ENCODE measurements at places on chromosomes 12 and 14.

- no peak for DNase-seq
Measured at GRCh38 chr14:76968621-76969063, 59.9 kb downstream of the IRF2BPL start.

DNA sequence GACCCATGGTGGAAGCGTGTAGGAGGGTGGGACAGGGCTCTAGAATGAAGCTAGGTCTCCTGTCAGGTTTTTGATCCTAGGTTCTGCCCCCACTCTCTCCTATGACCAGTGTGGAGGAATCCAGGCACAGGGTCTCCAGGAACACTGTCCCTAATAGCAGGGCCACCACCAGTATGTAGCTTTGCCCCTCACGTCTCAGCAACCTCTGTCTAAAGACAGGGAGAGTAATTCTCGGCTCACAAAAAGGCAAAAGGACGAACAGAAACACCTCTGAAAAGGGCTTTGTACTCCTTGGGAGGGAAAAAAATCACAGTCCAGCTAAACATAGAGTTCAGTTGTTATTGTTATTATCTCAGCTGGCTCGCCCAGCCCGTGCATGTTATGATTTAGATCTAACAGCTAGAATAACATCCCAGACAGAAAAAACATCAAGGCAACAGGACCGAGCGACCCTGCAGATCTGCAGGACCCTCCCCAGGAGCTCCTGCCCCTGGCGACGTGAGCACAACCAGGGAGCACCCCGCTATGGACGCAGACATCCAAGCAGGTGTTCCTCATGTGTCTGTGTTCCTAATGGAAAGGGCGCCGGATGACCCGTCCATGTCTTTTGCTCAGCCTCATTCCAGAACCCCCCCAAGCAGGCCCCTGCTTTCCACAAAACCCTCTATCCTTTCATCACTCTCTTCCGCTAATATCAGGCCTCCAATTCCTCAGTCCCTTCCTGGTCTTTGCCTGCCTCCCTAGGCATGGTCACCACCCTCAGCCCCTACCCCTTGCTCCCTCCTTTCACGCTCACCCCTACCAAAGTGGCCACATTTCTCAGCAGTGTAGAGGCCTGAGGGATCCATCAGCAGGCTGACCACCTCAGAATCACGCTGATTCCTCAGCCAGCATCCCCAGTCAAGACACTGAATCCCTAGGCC, 14.2 kb upstream of the SLC6A12 start:
- DNase-seq = no peak

DNA sequence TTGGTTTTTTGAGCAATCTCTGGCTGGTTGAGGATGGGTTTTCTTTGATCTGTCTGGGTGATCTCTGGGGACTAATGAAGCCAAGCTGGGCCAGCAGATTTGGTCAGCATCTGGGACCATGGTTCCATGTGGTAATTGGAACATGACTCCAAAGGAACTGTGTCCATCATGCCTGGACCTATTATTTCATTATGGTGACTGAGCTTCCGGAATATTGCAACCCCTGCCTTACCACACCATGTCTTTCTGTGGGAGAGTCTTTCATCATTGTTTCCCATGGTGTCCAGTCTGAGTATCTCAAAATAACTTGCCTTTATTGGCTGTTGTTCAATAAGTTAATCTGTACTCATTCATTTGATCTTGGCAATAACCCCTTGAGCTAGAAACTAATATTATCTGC, 624.9 kb upstream of the TBX3 start:
- no peak for DNase-seq

DNA sequence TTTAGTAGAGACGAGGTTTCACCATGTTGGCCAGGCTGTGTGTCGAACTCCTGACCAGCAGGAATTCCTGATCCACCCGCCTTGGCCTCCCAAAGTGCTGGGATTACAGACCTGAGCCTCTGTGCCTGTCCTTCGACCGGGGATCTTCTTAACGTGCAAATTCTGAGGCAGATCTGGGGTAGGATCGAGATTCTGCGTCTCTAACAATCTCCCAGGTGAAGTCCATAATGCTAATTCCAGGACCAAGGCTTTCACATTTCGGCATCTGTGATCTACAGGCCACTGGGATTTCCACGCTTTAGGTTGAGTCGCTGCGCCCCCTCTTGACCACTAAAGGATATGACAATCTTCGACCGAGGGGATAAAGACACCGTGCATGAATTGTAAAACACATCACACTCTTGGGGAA, 24.8 kb downstream of the FOS start:
- no peak for DNase-seq

DNA sequence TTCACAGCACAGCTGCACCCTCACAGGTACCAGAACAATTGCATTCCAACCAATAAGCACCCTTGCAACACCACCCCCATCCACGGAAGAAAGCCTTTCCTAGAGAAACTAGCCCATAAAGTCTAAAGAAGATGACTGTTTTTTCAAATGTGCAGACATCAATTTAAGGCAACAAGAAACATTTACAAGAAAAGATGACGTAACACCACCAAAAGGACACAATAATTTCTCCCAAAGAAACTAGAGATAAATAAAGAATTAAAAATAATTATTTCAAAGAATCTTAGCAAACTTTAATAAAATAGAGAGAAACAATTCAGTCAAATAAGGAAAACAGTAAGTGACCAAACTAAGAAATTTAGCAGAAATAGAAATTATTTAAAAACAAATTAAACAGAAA, 352.3 kb upstream of the ATXN7L3B start:
- DNase-seq = no peak

DNA sequence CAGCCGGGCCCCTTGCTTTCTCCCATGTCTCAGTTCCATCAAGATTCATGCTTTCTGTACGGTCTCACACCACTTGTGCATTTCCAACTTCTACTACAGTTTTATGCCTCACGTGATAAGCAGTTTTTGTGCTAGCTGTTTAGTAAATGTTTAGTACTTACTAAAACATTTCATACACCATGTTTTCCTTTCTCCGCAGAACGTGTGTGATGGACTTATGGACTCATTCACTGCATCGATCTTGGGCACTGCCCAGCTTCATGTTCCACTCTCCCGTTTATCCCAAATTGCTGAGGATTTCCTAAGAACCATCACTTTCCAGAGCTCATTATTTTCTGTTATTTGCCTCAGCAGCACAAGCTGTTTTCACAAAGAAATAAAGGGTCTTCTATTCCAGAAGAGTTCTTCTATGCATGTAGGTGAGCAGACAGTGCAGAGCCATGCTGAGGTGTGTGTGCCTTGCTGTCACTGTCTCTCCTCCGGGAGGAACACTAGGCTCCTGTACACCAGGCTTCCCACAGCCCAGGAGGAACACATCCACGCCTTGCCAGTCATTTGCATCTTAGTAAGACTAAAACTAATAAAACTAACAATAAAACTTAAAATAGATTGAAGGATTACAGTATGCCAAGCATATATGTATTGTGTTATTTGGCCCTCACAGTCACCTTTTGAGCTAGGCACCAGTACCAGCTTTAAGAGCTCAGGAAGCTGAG, 90.3 kb upstream of the EEA1 start:
- no peak for DNase-seq

GRCh38 chr12:51011955-51012354, 14.2 kb downstream of the SLC11A2 start:
- no peak for DNase-seq

DNA sequence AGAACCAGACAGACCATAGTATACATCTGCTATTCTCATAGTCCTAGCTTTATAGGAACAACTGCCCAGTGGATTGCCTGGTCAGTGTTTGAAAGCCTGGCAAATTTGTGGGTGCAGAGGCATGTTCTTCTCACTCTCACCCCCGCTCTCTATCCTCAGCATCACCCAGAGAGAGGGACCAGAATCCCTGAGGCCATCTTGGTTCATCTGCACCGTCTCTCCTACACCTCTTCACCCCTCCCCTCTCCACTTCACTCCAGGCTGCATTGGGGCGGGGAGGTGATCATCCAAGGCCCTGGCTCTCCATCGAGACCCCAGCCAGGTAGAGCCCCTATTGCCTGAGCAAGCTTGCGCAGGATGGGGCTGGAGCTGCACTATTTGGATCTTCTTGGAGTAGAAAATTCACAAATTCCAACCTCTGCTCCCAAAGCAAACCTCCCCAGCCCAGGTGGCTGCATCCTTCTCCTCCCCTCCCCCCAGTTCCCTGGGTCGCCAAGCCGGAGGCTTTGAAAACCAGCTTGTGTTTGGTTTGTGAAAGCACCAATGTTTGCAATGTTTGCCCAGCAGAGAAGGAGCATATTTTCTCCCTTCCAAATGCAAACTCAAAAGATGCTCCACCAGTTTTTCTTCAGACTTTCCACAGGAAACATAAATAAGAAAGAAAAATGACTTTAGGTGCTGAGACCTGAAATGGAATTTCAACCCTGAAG, 18.6 kb upstream of the COL2A1 start:
- no peak for DNase-seq

DNA sequence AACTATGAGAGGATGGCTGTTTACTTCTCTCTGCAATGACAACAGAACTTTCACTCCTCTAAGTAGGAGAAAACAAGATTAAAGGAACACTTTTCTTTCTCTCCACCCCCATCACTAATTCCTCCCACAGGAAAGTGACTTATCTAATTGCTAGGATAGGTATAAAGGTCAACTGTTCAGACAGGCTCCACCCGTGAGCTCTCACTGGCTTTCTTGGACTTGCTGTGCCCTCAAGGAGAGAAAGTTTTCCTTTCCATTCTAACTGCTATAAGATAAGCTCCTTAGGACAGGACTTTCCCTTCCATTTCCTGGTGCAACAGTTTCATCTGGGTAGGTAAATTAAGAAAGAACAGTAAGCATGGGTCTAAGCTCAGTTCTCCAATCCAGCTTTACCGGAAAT, 4.8 kb downstream of the SLC41A2 start:
- DNase-seq = no peak

GRCh38 chr12:112908548-112908947, 1.8 kb downstream of the OAS1 start:
- DNase-seq = no peak

DNA sequence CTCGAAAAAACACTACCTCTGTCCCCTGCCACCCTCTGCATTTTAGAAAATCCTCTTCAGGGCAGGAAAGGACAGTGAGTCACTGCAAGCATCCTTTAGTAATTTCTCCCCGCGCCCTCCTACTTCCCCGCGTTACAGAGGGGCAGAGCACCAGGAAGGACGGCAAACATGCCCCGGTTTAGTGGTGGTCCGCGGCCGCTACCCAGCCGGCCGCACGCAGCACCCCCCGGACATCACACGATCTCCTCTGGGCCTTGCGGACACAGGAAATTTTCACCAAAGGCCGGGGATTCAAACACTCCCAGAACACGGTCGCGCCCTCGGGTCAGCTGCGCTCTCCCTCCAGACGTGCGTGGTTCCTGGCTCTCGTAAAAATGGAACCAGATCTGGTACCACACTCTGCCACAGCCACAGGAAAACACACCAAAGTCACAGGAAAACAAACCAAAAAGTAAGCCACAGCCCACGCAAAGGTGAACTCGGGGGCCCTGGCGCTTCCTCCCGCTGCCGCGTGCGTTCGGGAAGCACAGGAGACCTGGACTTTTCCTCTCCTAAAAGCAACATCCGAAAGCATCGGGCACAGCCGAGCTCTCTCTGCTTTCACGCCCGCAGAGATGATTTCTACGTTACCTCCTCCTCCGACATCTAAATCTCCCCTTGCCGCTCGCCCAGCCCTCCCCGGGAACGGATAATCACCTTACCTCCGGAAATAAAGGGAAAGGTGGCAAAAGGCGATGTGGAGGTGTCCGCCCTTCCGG, 839 bp downstream of the SLC38A1 start:
- no peak for DNase-seq

DNA sequence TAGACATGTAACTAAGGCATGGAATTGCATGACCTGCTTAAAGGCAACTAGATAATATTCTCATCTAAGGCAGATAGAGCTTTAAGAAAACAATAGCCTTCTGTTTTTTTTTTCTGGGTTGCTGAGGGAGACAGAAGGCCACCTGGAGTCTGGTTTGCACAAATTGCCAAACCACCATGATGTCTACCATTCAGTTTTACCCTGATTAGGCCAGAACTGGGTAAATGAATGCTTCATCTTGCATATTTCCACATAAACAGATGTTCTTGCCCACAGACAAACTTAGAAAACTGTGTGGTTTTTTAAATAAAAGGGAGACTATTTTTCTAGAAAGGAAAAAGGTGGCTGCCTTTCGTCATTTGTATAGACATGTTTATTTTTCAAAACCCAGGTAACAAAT, 278.7 kb upstream of the PRICKLE1 start:
- no peak for DNase-seq

- no peak for DNase-seq
Measured at GRCh38 chr12:82326905-82327503, 31.2 kb downstream of the CCDC59 start.

DNA sequence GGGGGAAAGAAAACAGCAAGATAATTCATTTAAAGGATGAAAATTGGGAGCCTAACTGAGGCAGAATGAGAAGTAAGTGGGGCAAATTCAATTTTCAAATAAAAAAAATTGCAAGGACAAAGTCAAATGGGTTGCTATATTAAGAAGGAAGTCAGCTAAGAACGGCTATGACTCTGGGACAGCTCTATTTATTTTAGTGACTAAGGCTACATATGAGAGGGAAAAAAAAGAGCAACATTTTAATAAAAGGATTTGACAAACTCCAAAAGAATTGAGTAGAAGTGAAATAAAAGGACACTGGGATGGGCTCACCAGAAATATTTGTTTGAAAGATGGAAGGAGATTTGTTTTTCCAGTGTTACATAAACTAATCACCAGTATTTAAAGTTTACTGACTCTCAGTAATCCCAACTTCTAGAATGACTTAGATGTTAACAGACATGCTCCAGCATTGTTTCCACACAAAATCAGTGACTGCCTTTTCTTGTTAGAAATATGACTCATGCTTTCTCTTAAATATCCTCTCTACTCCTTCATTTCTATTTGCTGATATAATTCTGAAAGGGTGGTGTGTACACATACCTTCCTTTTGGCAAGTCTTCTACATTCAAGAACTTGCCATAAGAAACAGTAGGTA, 198.5 kb downstream of the SLC25A21 start:
- DNase-seq = no peak

- DNase-seq = no peak
Measured at GRCh38 chr12:14275886-14276285, 89.6 kb upstream of the ATF7IP start.

GRCh38 chr12:25352083-25352918, 101.6 kb upstream of the KRAS start:
- DNase-seq = no peak
